Amniotic epithelial cell (primary cell): ENCODE measurements at places on chromosomes 1 and 21.

GRCh38 chr1:92486251-92487077, at the start of gene GFI1:
GFI1 (minus strand) TSS chr1:92486925; CDS start chr1:92483487, 3,438 bp downstream.
- no peak for DNase-seq

DNA sequence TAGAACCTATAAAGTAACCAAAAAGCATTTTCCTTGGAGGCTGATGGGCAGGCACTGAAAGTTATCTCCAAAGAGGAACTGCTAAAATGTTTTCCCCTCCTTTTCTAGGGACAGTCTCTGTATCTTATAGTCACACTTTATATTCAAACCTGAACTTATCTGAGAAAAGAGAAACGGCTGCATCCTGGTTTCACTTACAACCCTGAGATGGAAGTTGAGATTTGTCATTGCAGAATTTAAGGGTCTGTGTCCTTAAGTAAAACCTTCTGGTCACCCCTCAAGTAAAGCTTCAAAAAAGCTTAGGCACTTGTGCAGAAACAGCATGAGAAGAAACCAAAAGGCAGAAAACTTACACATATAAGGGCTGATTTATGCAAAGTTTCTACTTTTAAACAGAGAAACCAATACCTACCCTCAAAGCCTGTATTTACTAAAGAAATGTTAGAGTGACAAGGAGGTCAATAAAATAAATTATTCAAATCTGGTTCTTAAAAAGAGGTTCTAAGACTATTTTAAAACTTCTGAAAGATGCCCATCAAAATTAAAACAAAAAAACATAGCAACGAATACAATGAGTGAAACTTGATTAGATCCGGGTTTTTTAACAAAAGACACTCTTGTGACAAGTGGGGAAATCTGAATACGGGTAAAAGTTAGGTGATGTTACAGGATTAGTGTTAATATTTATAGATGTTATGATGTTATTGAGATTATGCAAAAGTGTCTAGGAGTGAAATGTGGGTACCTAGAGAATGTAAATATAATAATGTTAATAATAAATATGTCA, 9.9 kb downstream of the CD58 start:
- no peak for DNase-seq

- DNase-seq: peak; percentile 29
Observed at GRCh38 chr1:202959276-202959620, 1.1 kb upstream of the ADIPOR1 start.

GRCh38 chr1:70256664-70257063, 35.5 kb downstream of the SRSF11 start:
- no peak for DNase-seq

DNA sequence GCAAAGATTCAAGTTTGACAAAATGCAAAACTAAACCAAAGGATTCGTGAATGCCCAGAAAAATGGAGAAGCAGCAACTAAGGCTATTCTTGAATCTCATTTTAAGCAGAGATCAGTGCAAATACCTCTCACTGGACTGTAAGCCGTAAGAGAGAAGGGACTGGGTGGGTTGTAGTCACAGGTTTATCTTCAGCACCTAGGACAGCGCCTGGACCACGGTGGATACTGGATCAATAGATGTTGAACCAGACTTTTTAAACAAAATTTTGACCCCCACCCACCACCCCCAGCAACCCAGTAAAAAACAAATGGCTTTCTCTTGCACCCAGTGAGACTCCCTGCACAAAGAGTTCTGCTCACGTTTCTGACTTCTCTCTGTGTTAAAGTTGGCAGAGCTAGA, 347.1 kb downstream of the AJAP1 start:
- DNase-seq: no peak

- peak; percentile 46 for DNase-seq
Observed at GRCh38 chr1:114979278-114979891, 50.2 kb upstream of the TSHB start.

DNA sequence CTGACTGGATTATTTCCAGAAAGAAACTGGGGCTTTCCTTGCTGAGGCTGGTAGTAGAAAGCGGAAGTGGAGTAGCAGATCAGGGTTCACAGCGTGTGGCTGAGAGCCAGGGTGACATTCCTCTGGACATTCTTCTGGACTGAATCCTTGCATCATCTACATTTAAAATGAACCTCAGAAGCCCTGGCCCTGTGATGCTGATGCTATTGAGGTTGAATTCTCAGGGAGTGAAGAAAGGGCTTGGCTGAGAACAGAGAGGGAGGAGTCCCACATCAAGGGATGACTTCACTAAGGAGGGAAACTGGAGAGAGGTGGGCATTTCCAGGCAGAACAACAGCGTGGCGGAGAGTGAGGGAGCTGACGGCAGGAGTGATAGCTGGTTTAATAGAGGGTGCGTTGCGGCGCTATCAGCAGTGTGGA, 102.3 kb upstream of the LMO4 start:
- peak; percentile 99 for DNase-seq

GRCh38 chr1:62309906-62310305, 9.3 kb downstream of the KANK4 start:
- no peak for DNase-seq

DNA sequence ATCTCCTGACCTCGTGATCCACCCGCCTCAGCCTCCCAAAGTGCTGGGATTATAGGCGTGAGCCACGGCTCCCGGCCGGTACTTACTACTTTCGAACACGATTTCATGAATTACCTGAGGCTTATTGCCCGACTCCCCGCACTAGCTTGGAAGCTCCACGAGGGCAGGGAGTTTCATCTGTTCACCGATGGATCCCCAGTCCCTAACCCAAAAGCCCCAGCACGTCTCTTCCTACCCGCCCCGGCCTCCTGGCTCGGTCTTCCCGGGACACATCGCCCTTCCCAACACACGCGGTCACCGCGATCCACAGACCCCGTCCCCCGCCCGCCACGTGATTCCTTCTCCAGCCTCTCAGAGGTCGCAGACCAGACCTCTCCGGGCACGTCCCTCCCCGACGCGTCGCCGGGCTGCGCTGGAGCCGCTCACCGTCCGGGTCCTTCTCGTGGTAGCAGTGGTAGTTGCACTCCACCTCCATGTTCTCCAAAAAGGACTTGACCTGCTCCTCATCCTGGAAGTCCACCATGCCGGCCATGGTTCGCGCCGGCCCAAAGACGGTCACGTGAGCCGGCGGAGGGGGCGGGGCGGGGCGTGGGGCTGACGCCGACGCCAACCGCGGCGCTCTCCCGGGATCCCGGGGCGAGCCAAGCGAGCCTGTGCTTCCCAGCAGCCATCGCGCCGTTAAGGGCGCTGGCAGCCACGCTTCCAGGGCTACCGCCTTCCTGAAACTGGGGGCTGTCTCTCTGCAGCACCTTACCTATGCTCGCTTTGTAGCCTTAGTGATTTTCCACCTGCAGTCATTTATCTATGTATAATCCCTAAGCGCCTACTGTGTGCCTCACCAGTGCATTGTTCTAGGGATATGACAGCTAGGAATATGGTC, at the start of gene COA7:
COA7 (minus strand) TSS at position 553 of the 880 bp plus-strand sequence; CDS start at position 532, 21 bp downstream.
- DNase-seq: peak; percentile 70

DNA sequence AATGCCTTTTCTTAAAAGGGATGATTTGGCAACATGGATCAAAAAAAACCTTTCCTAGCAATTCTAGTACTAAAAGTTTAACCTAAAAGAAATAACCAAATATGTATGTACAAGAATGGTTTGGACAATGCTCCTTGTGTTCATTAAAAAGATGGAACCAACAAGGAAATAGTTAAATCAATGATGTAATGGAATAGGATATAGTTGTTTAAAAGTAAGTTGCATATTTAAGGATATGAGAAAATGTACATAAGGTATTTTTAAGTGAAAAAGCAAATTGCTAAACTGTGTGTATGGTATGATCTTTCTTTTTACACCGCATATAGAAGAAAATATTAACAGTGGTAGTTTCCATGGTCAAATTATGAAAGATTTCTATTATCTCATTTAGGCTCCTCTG, 12.1 kb downstream of the SLC30A10 start:
- no peak for DNase-seq

GRCh38 chr1:240610636-240611035, 1.3 kb downstream of the GREM2 start:
- DNase-seq: no peak

GRCh38 chr1:36722871-36723270, 240.2 kb upstream of the CSF3R start:
- no peak for DNase-seq

GRCh38 chr1:243421784-243422183, 165.9 kb downstream of the SDCCAG8 start:
- DNase-seq: peak; percentile 95

- DNase-seq: peak; percentile 60
Observed at GRCh38 chr1:8746554-8746953, 70.9 kb downstream of the RERE start.

DNA sequence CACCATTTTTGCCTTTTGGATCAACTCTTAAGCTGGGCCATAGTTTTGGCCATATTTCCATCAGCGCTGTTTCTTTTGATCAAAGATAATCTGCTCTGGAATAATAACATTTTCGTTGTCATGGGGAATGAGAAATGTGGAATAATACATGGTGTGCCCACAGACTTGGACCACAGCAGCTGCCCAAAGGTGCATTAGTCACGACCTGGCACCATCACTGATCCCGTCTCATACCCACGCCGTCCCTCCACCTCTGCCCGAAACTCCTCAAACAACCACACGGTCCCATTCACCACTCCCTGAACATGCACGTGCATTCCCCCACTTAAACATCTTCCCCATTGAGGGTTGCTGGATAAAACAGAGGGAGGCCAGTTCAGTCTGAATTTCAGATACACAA, 76.9 kb downstream of the SLC66A1 start:
- DNase-seq: no peak

GRCh38 chr1:221397606-221398005, 344.3 kb downstream of the DUSP10 start:
- DNase-seq: no peak

- no peak for DNase-seq
Observed at GRCh38 chr1:227941509-227942020, 6.2 kb downstream of the WNT9A start.

- no peak for DNase-seq
Observed at GRCh38 chr1:27862004-27862403, 10.3 kb upstream of the THEMIS2 start.

DNA sequence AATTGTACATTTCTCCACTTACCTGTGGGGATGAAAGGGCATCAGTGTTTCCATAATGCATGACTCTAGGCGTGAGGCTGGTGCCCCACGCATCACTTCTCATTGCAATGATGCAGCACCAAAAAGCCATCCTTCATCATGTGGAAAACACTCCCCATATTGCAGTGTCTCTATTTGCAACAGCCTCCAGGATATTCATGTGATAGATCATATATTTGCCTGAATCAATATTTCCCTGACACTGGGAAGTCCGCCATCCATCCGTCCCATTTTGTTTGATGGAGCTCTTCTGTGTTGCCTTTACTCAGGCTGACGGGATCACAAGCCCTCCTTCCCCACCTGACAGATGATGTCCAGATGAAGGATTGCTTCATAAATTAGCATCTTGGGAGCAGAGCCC, 74.5 kb upstream of the CAMK1G start:
- DNase-seq: no peak
